ENCODE measurements at places on chromosomes 13 and 19.

GRCh38 chr13:113080901-113081521, 24.6 kb upstream of the F7 start:
- no peak for DNase-seq

GRCh38 chr19:1325568-1326294, 40.1 kb downstream of the EFNA2 start:
- no peak for DNase-seq

GRCh38 chr19:50790922-50791467, 780 bp downstream of the ACP4 start:
- DNase-seq = no peak

GRCh38 chr13:106873810-106874209, 305.9 kb upstream of the ARGLU1 start:
- DNase-seq = no peak

All from hematopoietic multipotent progenitor cell treated with erythropoietin and hydrocortisone succinate and interleukin-3 and kit ligand, for 15 days (in vitro differentiated cells).